ENCODE measurements at places on chromosomes 13 and 19.
A peak's percentile ranks its signal among the peaks of the same experiment; 100 is the strongest.

GRCh38 chr13:40342901-40343300 is 323.5 kb downstream of the FOXO1 start:
- DNase-seq = no peak

GRCh38 chr13:95822303-95822702 is 145.4 kb downstream of the DNAJC3 start:
- no peak for DNase-seq

DNA sequence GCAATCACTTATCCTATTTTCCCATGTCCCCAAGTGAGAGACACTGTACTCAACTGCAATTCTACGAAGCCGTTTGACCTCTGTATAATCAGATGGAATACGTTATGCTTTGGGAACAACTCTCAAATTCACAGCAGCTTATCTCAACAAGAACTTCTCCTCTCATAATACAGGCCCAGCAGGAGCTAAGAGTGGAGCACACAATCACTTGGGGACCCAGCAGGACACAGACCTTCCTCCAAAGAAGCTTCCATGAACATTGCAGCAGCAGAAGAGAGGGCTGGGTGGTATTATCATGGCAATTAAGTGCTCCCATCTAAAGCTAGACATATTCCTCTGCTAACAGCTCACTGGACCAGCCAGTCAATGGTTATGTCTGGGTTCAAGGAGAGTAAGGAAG is 428.3 kb upstream of the MIR17HG start:
- no peak for DNase-seq

GRCh38 chr19:4909156-4909896 is at the start of gene UHRF1:
Gene UHRF1, plus strand, starts transcription at chr19:4909501. Its CDS starts 1,385 bp downstream, at chr19:4910886.
- peak; percentile 96 for DNase-seq

DNA sequence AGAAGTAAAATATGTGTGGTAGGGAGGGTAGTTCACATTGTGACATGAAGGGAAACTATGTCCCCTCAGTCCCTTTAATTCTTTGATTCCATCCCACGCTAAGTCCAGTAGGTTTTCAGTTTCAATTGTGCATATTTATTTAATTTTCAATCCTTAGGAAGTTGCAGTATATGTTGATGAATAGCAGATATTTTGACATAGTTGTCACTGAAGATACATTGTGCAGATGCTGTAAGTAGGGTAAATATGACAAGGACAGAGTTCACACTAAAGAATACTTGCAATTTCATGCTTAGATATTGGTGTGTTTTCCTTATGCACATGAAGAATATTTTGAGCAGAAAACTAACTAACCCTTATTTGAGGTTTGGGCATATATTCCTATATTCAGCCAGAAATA is 595.4 kb upstream of the MIR17HG start:
- no peak for DNase-seq

DNA sequence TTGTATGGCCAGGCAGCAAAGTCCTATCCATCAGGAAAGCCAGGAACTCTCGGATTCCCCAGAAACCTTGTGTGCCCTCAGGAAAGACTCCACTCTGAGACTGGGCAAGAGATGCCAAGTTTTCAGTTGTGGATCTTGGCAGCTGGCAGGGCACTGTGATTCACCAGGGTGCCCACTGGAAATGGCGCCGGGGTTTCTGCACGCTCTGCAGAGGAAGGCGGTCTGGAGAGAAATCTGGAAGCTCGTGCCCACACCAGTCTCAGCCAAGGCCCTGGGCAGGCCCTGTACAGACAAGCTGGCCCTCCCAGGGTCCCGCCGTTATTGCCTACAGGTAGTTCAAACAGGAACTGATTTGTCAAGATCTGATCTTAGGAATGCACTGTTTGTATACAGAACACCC is 4.9 kb downstream of the NAPA start:
- DNase-seq = no peak

DNA sequence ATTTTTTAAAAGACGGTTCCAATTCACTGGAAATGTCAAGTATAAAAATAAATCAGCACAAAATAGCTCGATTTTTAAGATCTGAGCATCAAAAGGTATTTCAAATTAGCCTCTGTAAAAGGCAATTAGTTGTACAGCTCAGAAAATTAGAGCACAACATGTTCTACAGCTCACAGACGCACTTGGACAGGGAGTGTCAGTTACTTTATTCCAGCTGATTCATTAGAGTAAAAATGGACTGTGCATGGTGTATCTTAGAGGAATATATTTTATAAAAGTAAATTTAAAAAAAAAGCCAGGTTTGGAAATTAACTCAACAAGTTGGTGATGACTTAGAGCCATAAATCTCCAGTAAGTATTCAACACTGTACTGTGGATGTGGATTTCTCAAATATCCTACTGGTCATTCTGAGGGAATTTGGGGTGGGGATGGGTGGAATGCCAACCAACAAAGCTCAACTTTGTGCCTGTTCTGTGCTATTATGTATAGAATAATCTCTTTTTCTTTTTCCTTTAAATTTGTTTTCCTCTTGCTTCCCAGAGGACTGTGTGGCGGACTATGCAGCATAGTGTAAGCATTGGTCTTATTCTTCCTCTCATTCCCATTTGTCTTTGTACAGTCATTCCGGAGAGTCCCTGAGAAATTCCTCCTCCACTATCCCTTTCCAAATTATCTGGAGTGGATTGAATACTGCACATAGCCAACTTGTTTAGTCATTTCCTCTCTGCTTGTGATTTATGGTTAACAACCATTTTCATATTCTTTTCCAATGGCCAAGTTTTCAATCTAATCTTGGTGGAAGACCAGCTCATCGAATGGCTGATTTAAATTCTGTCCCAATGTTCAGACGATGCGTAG is 169.3 kb downstream of the DCT start:
- no peak for DNase-seq

DNA sequence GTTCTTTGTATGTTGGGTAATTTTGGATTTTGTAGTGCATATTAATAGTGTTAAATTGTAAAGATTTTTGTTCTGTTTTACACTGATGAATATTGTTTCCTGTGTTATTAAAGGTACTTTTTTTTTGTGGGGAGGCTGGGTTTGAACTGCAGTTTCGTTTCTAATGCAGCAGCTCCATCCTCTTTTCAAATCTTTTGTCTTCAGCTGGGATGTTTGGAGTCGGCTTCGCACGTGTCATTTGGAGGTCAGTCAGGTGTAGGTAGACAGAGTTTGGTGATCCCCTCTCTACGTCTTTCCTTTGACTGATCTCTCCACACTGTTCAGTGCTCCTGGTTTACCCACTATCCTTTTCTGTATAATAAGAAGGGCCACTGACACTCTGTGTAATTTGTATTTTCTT is 30.3 kb downstream of the TDRD3 start:
- no peak for DNase-seq

GRCh38 chr13:68026077-68026476 is 795.9 kb upstream of the PCDH9 start:
- DNase-seq = no peak

GRCh38 chr13:106919638-106920037 is 351.7 kb upstream of the ARGLU1 start:
- DNase-seq = no peak

DNA sequence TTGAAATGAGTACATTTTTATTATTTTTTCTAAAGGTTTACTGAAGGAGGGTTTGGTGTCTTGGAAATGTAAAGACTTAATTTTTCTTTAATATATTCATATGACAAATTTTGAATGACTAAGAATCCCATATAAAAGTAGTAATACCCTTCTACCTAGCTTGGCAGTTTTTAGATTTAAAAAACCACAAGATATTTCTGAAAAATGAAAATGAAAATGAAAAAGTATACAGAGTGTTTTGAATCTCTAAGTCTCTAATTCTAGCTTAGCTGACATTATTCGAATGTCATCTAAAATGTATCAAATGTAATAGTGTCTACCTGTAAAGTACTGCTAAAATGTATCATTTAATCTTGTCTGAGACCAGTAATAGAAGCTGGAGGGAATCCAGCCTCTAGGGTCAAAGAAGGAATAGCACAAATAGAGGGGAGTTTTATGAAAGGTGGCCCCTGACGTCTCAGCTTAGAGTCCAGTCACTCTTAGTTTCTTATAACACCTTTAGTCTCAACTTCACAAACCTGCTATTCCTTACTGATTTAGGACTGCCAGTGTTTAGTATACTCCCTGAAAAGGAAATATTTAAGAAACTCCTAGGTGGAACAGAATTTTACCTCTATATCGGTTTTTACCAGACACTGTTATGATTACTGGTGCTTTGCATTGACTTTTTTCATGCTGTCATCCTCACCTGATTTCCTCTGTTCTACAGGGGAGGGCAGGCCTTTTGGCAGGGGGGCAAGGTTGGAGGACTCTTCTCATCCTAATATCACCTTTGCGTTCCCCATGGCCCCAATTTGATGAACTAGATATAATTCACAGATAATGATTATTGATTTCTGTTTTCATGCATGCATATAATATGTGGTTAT is 16.2 kb upstream of the MIR17HG start:
- DNase-seq = no peak
